ENCODE measurements at places on chromosomes 2 and 18.

DNA sequence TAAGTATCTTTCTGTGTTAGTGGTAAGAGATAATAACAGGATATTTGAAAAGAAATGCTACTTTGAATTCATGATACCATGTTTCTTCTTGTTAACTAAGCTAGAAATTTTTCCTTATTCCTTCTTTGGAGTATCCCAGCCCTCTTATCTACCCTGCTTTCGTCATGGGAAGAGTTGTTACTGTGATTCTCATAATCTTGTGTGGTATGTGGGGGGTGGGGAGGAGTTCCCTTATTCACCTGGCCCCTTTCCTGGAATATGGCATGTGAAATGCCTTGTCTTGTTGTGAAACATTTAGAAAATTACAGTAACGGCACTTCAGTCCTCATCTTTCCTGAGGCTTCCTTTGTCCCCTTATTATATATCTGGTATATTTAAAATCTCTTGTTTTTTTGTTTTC is 129.9 kb downstream of the NCOA1 start:
- H3K27me3 ChIP-seq: no peaks in the 10 kb centered on the region
- H3K4me1 ChIP-seq: no peaks in the 10 kb centered on the region
- H3K27ac ChIP-seq: no peak overlapping the region
- H3K36me3 ChIP-seq: no peaks in the 10 kb centered on the region

DNA sequence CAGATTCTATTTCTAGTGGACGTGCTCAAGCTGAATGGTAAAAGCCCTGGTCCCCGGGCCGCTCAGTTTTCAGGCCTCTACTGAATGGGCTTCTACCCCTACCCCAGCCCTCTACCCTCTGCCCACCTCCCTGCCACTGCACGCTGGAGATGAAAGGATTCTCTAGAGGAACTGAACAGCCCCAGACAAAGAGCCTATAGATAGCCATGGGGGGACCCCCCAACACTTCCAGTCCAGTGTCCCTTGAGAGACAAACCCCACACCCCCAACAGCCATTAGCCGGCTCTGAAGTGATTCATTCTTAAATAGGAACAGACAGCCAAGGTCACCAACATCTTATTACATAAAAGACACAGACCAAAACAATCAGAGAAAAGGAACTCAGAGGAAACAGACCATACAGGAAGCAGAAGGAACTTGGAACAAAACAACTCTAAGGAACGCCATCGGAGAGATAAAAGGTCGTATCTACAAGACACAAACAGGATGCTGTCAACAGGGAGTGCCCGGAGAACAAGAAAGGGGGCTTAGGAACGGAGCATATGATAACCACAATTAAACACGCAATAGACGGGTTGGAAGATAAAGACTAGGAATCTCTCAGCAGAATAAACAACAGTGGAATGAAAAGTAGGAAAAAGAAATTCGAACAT is 23.5 kb downstream of the TMEM37 start:
- no peak overlapping the region for H3K4me3 ChIP-seq
- no peaks in the 10 kb centered on the region for H3K4me1 ChIP-seq
- H3K36me3 ChIP-seq: no peaks in the 10 kb centered on the region
- no peaks in the 10 kb centered on the region for H3K27me3 ChIP-seq
- H3K27ac ChIP-seq: no peak overlapping the region

- no peak for DNase-seq
- peaks cover 41% of the 10 kb centered on the region for H3K4me1 ChIP-seq
- no peak overlapping the region for H3K27ac ChIP-seq
- no peaks in the 10 kb centered on the region for H3K36me3 ChIP-seq
- no peaks in the 10 kb centered on the region for H3K27me3 ChIP-seq
Observed at GRCh38 chr2:218882866-218883366, 2.3 kb downstream of the WNT10A start.

- peak; percentile 63 for DNase-seq
- no peak overlapping the region for H3K4me3 ChIP-seq
- no peaks in the 10 kb centered on the region for H3K27me3 ChIP-seq
- peaks cover 52% of the 10 kb centered on the region for H3K4me1 ChIP-seq
- H3K27ac ChIP-seq: peak overlapping the region; percentile 82
- H3K36me3 ChIP-seq: 0 out of 2 replicates have a peak, but pooled peaks cover 5% of the 10 kb centered on the region
Observed at GRCh38 chr2:144248350-144249034, 271.4 kb downstream of the ZEB2 start.

DNA sequence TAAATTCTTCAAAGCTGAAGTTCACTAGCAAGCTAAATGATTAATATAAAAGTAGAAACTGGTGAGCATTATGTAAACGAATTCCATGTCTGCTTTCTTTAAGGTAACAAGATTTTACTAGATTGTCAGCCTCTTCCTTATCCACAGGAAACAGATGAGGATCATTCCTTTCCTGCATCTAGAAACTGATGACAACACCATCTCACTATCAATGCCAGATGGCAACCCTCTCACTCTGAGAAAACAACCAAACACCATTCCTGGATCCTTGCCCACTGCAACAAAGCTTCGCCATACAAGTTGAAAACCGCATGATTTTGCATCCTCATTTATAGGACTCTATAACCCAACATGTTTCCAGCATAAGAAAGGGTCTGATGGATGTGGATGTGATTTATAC is 122.9 kb downstream of the ZNF521 start:
- H3K36me3 ChIP-seq: no peaks in the 10 kb centered on the region
- no peaks in the 10 kb centered on the region for H3K4me1 ChIP-seq
- no peak overlapping the region for H3K27ac ChIP-seq
- no peak for DNase-seq
- H3K4me3 ChIP-seq: no peak overlapping the region
- no peaks in the 10 kb centered on the region for H3K27me3 ChIP-seq

DNA sequence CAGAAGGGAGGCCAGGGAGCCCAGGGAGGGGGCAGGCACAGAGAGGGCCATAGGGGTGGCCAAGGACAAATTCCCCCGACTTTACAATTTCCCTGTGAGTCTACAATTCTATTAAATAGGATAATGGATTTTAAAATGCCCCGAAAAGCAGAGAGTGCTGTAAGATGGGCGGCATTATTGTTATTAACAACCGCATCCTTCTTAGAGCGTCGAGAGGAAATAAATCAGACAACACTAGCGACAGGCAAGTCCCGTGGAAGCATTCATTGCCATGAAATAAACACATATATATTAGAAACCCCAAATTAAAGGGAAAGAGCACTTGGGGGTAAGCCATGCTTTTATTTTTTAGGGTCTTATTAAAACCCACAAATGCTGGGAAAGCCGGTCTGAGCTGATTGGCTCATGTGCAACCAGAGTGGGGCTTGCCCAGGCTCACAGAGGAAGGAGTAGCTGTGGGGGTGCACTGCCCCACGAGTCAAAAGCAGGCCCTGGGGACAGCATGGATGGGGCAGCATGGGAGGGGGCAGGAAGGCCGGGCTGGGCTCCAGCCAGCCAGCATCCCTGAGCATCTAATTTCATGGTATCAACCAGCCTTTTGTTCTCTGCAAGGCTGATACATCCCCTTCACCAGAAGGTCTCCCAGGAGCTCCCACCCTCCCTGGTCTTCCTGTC is 187.1 kb downstream of the CELF4 start:
- no peak overlapping the region for H3K27ac ChIP-seq
- no peak for DNase-seq
- H3K4me1 ChIP-seq: no peaks in the 10 kb centered on the region

GRCh38 chr18:33928231-33928630 is 296.5 kb downstream of the NOL4 start:
- H3K27me3 ChIP-seq: no peaks in the 10 kb centered on the region
- H3K36me3 ChIP-seq: no peaks in the 10 kb centered on the region
- H3K27ac ChIP-seq: no peak overlapping the region
- DNase-seq: no peak
- no peak overlapping the region for H3K4me3 ChIP-seq

DNA sequence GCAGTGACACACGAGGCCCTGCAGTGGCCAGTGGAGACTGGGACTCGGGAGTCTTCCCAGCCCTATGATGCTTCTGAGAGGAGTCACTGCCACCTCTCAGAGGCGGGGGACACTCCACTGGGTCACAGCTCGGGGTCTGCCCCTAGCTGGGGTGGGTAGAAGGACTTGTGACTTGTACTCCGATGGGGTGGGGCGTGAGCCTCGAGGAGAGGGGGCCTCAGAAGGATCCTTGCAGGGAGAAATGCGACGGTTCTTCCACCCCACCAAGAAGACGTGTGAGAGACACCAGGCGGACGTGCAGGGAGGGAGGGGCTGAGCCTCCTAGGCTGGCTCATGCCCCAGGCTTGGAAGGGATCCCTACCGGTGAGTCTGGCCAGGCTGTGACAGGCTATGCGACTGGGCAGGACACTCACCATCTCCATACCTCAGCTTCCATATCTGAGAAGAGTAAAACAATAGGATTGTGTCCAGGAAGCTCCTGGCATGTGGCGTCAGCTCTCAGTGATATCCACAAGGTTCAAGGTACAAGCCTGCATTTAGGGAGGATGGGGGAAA is 11.1 kb upstream of the OTOS start:
- no peaks in the 10 kb centered on the region for H3K36me3 ChIP-seq
- DNase-seq: no peak
- H3K27me3 ChIP-seq: no peaks in the 10 kb centered on the region
- H3K4me1 ChIP-seq: no peaks in the 10 kb centered on the region
- H3K27ac ChIP-seq: no peak overlapping the region
- no peak overlapping the region for H3K4me3 ChIP-seq

DNA sequence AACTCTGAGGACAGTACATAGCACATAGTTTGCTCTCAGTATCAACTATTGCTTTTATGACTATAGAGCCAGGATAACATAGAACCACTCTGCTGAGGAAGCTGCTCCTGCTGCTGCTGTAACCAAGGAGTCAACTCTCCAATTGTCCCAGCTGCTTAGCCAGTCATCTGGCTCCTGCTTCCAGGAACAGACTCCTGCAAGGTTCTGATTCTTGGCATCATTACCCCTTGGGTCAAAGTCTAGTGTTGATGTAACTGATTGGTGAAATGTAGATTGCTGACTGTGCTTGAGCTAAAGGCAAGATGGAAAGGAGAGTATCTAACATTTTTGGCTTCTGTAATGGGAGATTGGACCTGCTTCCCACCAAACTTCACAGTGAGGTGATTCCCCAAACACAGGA is 261.9 kb upstream of the FSHR start:
- H3K36me3 ChIP-seq: no peaks in the 10 kb centered on the region
- H3K27me3 ChIP-seq: no peaks in the 10 kb centered on the region
- DNase-seq: no peak
- no peaks in the 10 kb centered on the region for H3K4me1 ChIP-seq
- H3K27ac ChIP-seq: no peak overlapping the region
- H3K4me3 ChIP-seq: no peak overlapping the region

- no peaks in the 10 kb centered on the region for H3K27me3 ChIP-seq
- H3K27ac ChIP-seq: no peak overlapping the region
- DNase-seq: no peak
Observed at GRCh38 chr18:50849419-50849821, 29.5 kb upstream of the ME2 start.

DNA sequence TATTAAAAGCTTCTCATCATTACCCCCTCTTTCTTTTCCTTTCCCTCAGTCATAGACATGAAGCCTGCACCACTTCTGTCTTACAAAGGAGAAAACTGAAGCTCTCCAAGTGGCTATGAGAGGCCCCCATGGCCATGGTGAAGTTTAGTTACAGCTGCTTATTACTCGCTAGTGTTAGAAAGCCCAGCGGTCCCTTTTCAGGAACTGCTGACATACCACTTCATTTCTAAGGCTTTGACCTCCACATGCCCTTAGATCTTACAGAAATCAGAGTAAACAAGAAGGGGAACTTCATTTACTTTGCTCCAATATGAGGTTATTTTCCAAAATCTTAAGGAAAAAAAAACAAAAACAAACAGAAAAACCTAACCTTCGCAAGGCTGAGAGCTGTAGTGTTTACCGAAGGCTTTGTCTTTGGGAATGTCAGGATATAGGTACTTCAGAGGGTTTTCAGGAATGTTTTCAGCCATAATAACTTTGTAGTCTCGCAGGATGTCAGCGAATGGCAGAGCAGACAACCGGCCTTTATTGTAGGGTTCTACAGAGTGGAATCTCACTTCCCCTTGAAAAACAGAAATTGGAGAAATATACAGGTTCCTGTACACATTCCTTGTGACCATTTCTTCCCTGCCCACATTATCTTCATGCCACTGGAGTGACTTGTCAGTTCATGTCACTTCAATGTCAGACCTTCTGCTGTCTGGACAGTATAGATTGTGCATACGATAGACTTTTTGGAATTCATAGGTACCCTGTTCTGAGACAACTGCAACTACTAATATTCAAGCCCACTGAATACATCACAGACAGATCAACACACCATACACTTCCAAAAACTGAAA is 18.8 kb upstream of the STAT1 start:
- no peaks in the 10 kb centered on the region for H3K27me3 ChIP-seq
- no peaks in the 10 kb centered on the region for H3K4me1 ChIP-seq
- H3K36me3 ChIP-seq: no peaks in the 10 kb centered on the region

DNA sequence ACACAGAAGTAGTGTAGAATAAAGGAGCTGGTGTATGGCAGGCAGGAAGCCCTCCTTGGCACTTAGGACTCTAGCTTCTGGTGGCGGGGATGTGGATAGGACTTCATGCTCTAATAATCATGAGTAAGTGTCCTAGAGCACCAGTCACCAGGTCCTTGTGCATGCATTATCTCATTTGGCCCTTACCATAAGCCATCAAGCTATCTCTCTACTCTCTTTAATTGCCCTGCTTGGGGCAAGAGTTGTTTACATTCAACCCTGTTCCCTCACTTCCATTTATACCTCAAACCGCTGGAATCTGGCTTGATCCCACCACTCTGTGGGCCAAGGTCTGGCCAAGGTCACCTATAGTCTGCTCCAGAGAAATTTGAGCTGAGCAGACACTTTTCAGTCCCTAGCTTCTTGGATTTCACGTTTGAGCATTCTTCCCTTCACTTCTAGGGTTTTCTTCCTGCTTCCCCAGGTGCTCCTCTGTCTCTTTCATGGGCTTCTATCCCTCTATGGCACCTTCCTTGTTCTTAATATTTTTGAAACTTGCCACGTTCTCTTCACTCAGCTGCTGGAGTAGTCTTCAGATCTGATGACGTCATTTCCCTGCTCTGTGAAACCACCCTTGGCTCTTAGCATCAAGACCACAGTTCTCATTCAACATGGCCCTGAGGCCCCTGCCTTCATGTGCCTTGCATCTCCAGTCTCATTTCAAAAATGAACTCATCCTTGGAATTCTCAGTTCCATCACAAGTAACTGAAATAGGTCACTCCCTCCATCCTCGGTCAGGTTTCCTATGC is 94.9 kb upstream of the GATA6 start:
- H3K27me3 ChIP-seq: no peaks in the 10 kb centered on the region
- no peak overlapping the region for H3K4me3 ChIP-seq
- no peak overlapping the region for H3K27ac ChIP-seq
- no peak for DNase-seq

DNA sequence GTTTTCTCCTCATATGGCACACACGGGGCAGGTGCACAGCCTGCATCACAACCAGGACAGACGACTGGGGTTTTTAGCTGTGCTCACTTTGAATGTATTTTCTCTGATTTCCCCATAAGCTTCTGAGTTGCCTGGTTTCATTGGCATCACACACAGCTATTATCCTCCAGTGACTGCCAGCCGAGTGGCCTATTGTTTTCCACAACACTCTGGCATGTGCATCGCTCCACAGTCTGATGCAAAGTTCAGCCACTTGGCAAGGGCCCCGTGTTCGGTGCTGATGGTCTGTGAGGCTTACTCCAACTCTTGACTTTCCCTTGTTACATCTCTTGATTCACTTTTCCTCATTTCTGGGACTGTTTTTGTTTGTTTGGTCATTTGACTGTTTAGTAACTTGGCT is 593.1 kb downstream of the CBLN2 start:
- H3K4me3 ChIP-seq: no peak overlapping the region
- DNase-seq: no peak
- no peaks in the 10 kb centered on the region for H3K36me3 ChIP-seq
- no peaks in the 10 kb centered on the region for H3K4me1 ChIP-seq
- no peaks in the 10 kb centered on the region for H3K27me3 ChIP-seq

Data from Karpas-422 (cell line).